Stimulated activated CD8-positive, alpha-beta memory T cell treated with anti-CD3 and anti-CD28 coated beads, Interleukin-15, amount 100 ng/mL, for 24 hours (primary cell): ENCODE measurements at places on chromosomes 5 and 9.

GRCh38 chr5:39698838-39699560 is 274.2 kb upstream of the DAB2 start:
- no peak for DNase-seq

- no peak for DNase-seq
Measured at GRCh38 chr5:31854181-31855133, 215.5 kb downstream of the PDZD2 start.

- no peak for DNase-seq
Measured at GRCh38 chr5:72070529-72070928, 36.7 kb upstream of the MAP1B start.

GRCh38 chr5:138649316-138649720 is 74.1 kb upstream of the HSPA9 start:
- no peak for DNase-seq

GRCh38 chr5:170475294-170476000 is 28.4 kb upstream of the KCNIP1 start:
- DNase-seq = no peak

DNA sequence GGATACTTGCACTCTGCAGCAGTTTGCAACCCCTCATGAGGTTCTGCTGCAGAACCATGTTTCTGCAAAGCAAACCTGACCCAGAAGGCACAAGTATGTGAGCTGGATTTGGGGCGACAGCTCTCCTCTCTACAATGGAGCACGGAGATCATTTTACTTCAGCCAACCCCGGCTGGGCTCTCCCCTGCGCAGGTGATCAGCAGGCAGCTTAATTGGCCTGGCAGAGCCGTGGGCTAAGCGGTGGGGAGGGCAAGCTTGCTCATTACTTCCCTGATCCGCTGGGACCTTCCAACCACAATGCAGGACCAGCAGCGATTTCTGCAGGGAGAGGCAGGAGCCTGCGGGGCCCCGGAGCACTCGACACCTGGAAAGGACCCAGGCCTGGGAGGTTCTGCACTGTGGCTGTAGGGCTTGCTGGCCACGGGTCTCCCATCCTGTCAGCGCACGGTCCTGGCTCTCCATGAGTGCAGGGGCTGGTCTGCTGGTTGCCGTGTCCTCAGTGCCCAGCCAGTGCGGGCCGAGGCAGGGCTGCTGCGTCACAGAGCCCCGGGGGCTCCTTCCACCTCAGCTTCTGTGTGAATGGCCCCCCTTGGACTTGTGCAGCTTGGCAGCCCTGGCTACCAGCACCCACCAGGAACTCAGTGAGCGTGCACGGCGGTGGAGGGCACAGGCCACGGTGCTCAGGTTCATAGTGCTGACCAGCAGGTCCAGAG is 51.8 kb upstream of the RAPGEF1 start:
- DNase-seq = no peak

GRCh38 chr9:114279693-114280092 is 43.2 kb upstream of the ORM1 start:
- no peak for DNase-seq

DNA sequence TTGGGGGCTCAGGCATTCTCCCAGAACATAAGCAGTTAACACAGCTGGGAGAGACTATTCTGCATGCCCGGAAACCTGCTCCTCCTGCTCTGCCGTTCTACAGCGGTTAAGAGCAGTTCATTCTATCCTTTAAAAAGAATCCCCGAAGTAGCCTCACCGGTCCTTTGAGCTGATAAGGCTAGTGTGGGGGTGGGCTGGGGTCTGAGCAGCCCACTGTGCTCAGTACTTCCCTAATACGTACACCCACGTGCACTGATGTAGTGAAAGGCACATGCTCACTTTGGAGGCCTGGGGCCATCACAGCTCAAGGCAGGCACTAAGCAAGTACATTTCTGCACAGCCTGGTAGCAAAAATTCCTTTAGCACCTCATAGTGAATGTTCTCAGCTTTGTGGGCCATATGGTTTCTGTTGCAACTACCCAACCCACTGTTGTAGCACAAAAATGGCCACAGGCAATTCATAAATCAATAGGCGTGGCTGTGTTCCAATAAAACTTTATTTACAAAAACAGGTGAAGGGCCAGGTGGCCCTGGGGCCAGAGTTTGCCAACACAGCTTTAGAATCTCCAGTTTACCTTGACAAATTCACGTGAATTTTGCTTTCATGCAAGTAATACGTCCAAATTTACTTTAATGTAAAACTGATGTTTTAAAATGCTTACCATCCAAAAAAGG is 136.4 kb downstream of the ZNF354C start:
- DNase-seq = no peak

GRCh38 chr5:38249301-38249700 is 9.1 kb upstream of the EGFLAM start:
- DNase-seq = no peak

DNA sequence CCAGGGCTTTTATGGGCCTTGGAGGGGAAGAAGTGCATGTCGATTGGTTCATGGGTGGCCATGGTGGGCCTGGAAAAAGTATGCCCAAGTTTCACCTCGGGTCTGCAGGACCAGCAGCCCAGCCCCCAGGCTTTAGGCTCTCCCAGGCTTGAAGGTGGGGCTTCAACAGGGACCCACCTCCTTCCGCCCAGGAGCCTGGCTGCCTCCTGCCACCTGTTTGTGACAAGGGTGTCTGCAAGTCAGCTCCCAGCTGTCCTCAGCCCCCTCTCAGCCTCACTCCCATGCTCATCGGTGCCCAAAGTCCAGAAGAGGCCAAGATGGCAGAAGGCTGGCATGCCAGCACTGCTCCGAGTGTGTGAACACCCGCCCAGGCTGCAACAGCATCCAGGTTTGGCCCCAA is 1063.2 kb upstream of the ACO1 start:
- no peak for DNase-seq

GRCh38 chr9:27280249-27280648 is 16.7 kb downstream of the EQTN start:
- no peak for DNase-seq

GRCh38 chr9:104810421-104811339 is 46.8 kb downstream of the NIPSNAP3B start:
- no peak for DNase-seq

DNA sequence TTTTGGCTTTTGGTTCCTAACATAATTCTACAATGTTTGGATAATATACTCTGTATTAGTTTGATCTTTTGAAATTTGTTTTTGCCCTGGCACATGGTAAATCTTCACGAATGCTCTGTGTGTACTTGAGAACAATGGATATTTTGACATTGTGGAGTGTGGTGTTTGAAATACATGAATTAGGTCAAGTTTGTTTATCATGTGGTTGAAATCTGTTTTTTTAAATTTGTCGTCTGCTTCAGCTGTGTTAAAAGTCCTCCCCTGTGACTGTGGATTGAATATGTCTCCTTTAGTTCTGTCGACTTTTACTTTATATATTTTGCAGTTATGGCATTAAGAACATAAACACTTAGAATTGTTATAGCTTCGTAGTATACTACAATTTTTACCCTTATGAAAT is 60.3 kb downstream of the DUSP1 start:
- DNase-seq = no peak

- DNase-seq = no peak
Measured at GRCh38 chr5:25713259-25713658, 1068.5 kb upstream of the CDH10 start.

GRCh38 chr5:132433141-132433540 is 57.4 kb downstream of the IRF1 start:
- no peak for DNase-seq

GRCh38 chr5:93406971-93407401 is 174.0 kb downstream of the NR2F1-AS1 start:
- no peak for DNase-seq

GRCh38 chr5:140153905-140154304 is 21.1 kb upstream of the CYSTM1 start:
- no peak for DNase-seq

GRCh38 chr5:135159626-135160025 is 125.6 kb upstream of the PITX1 start:
- DNase-seq = no peak

DNA sequence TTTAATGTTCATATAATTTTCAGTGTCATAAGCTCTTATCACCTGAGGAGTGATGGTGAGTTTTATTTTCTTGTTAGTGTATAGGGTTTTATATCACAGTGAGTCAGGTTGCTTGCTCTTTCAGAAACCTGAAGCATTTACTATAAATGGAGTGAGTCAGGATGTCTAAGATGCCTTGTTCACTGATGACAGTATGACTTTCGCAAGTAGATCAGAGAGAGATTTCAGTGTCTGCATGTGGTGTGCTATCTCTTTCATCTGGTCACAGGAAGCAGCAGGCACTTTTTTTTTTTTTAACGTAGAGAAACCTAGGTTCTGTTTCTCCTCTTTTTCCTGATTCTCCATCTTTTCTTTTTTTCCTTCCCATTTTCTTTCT is 237.1 kb downstream of the DMRTA1 start:
- no peak for DNase-seq

DNA sequence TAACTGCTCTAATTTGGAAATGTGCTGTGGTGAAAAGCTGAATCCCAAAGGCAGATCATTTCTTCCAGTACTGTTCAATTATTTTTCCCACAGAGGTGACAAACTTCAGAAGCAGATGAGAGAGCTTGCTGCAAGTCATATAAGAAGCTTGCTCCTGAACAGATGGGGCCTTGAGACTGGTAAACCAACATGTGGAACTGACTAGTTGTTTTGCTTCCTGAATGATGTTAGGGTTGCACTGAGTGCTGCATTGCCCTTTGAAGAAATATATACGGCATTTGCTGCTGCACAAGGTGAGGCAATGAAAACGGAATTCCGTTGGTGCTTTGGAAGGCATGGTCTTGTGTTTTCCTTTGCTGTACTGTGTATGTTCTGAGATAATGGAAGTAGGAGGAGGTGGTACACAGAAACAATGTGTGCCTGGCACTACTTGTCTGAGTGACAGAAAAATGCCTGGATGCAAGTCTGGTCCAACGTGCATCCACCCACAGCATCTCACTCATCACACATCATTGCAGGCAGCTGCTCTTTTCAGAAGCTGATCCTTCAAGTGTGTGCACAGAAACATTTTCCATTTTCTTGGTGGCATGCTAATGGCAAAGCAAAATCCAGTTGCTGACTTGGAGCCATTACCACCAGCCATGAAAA is 76.9 kb downstream of the ANKH start:
- DNase-seq = no peak
